ENCODE measurements at places on chromosomes 7 and 10. TPM values are rescaled to one million over a fixed set of nuclear protein-coding genes. Genes with fewer than 3 reads are reported as not detected.

The RNF133 gene
- 0.53 TPM for total RNA-seq

The GRID2IP gene
- total RNA-seq, result not detected

The PTPN12 gene
- 86.6 TPM for total RNA-seq

The CYP3A4 gene
- total RNA-seq, result not detected

The EFCAB10 gene
- 5.0 TPM for total RNA-seq

The WIPF3 gene
- 5.2 TPM for total RNA-seq

The SPRN gene
- total RNA-seq, result 0.06 TPM

The ZDHHC6 gene
- 28.2 TPM for total RNA-seq

The PALD1 gene
- 20.4 TPM for total RNA-seq

The FOXI2 gene
- not detected for total RNA-seq

The GNAI1 gene
- 91.3 TPM for total RNA-seq

The A1CF gene
- total RNA-seq, result not detected

The ITPRID1 gene
- total RNA-seq, result not detected

The MMD2 gene
- total RNA-seq, result not detected

The TRUB1 gene
- total RNA-seq, result 27.2 TPM

The BHLHA15 gene
- total RNA-seq, result 4.8 TPM

The TBL2 gene
- 29.0 TPM for total RNA-seq

The CHST12 gene
- total RNA-seq, result 0.43 TPM

All from neural progenitor cell (in vitro differentiated cells).